ENCODE measurements at places on chromosomes 12 and 14.

- DNase-seq: no peak
Observed at GRCh38 chr14:64821651-64822050, 58.1 kb downstream of the SPTB start.

DNA sequence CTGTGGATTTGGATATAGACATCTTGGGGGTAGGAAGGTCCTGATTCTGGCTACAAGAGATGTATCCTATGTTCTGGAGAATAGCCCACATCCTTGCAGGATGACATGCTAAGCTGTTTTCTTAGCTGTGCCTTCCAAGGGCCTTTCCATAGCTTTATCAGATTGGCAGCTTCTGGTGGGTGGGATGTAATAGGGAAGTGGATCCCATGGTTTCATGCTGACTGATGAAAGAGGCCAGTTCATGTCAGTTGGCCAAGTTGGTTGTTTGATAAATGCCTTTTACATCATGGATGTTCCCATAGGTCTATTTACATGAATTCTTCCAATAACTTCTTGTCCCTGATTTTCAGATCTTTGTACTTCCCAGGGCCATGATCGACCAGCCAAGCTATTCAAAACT is 169.1 kb upstream of the RMST start:
- no peak for DNase-seq

- no peak for DNase-seq
Observed at GRCh38 chr12:26001530-26001929, 43.0 kb downstream of the RASSF8 start.

DNA sequence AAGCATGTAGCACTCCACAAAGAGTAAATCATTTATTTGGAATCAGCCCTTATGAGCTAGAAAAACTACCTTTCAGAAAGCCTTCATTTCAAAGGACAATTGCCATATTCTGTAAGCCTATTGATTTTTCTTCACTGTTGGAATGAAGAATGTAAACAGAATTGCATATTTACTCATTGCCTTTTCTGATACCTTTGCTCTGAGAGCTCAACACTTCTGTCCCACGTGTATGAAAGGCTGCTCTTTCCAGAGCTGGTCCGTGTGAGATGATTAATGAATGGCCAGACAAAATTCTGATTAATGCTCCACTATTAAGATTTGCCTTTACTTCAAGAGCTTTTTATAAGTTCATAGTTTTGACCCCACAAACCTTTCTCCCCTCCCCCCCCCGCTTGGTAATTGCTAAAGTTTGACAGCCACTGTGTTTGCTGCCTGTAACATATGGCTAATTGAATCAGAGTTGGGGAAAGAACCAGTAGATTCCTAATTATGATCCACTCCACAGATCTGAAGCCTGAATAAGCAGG is 63.0 kb upstream of the PLEKHA5 start:
- DNase-seq: no peak

DNA sequence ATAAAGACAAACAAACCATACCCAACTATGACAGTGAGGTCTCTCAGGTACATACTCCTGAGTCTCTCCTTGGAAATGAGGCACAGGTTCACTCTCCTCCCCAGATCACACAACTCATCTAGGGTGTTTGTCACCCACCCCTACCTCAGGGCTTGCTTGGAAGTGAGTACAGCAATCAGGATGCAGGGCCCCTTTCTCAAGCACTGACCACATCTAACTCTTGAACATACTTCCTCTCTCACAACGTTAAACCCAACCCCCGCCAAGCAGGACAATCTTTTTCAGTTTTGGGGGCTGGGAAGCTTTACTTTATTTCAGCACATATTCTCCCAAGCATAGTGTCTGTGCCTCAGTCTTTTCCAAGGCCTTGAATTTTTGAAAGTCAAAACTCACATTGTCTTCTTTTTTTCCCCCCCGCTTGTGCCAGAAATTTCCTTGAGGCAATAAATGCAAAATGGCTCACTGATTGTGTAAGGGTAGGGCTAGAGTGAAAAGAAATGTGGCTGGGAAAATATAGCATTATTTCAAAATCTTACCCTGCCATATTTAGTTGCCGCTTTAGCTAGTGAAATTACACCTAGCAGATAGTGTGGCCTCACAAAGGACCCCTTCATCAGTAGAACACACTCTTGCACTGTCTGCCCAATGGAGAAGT is 2.4 kb upstream of the GPR65 start:
- no peak for DNase-seq

- peak; percentile 89 for DNase-seq
Observed at GRCh38 chr12:52147367-52147963, 44.3 kb downstream of the KRT80 start.

GRCh38 chr14:99424306-99424877 is 56.3 kb downstream of the SETD3 start:
- no peak for DNase-seq

GRCh38 chr14:101665478-101666078 is 95.9 kb upstream of the PPP2R5C start:
- no peak for DNase-seq

DNA sequence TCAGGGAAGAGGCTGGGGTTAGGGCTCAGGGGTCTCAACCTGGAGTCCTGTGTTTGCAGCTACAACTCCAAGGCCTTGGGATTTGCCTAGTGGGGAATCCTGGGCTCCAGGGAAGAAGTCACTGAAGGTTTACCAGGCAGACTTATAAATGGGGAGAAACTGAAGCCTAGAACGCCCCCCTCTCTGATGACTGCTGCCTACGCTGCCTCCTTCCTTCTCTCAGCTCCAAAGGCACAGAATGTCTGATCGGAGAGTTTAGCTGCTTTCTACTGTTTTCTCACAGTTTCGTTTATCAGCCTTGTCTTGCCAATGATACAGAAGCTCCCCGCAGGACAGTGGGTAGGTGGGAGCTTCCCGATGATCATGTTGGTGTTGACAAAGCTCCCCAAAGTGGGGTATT is 101.7 kb downstream of the CACNA1C start:
- DNase-seq: no peak

Data from Right ventricle myocardium superior (tissue), 1 donor.